Mesothelial cell of epicardium (in vitro differentiated cells): ENCODE measurements at places on chromosomes 1 and 21. TPM values are rescaled to one million over a fixed set of nuclear protein-coding genes. Genes with fewer than 3 reads are reported as not detected.

Gene SLC2A5
- total RNA-seq: 0.07 to 0.13 TPM (median 0.11 TPM) in 3 replicates

Gene AGMAT
- 0.16 to 0.31 TPM (median 0.25 TPM) in 3 replicates for total RNA-seq

Gene TGFBR3
- total RNA-seq: 19.7 to 24.6 TPM (median 20.7 TPM) in 3 replicates

Gene OR2M3
- not detected in 3 replicates for total RNA-seq

Gene OR2C3
- not detected in 3 replicates for total RNA-seq

Gene NBPF6
- not detected in 3 replicates for total RNA-seq

Gene FCGR3A
- not detected in 3 replicates for total RNA-seq
